ENCODE measurements at places on chromosomes 2 and 18. TPM values are rescaled to one million over a fixed set of nuclear protein-coding genes. Genes with fewer than 3 reads are reported as not detected.

The ANTXR1 gene
- total RNA-seq: 38.4 TPM

The ANKRD62 gene
- not detected for total RNA-seq

The PLCD4 gene
- total RNA-seq: 0.73 TPM

The REG1B gene
- total RNA-seq: not detected

The DLX1 gene
- total RNA-seq: 0.16 TPM

The HOXD9 gene
- total RNA-seq: 0.27 TPM

The SKOR2 gene
- total RNA-seq: not detected

The GPR75 gene
- 1.3 TPM for total RNA-seq

The TCF7L1 gene
- total RNA-seq: 17.3 TPM

The EVA1A gene
- total RNA-seq: 0.44 TPM

The MTLN gene
- 133 TPM for total RNA-seq

The SPIRE1 gene
- 31.5 TPM for total RNA-seq

The GPR55 gene
- total RNA-seq: not detected

The KCNG2 gene
- 0.15 TPM for total RNA-seq

The ANKRD30BL gene
- not detected for total RNA-seq

The EMILIN1 gene
- total RNA-seq: 41.1 TPM

The BCL11A gene
- 4.7 TPM for total RNA-seq
